ENCODE measurements at places on chromosomes 4 and X.

GRCh38 chr4:141009129-141009528, 124.1 kb downstream of the RNF150 start:
- no peak for DNase-seq

DNA sequence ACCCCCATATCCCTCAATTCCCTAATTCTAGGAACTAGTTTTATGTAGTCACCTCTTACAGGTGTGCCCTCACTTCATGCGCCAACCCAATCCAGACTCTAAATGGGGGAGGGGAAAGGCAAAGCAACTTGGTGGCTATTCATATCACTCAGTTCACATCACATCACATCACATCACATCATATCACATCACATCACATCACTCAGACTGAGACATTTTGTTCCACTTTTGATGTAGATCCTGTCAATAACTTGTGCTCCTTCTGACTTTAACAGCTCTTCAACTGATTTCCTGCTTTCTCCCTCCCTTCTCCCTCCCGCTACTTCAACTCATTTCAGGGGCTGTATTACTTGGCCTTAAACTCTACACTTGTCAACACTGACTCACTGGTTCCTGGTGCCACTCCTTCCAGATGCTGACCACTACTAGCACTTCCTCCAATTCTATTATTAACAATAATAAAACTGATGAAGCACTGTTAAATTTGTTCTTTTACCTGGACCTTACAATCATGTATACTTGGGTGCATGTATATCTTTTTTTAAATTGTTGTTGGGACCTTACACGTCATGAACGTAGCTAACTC, 29.1 kb upstream of the PLS3 start:
- peak; percentile 80 for DNase-seq

DNA sequence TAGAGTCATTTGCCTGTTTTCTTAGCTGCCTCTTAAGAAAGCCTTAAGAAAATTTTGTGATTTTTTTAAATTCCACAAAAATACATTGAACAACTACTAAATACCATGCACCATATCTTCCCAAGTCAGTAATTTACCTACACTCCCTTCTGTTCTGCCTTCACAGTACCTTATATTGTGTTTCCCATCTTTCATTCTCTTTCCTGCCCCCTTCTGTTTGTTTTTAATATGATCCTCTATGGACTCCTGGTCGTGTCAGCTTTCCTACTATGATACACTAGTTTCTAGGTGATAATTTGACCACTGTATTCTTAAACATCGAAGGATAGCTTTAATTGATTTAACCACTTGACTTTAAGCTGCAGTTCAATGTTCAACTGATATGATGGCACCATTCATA, 297.7 kb upstream of the HAND2 start:
- DNase-seq, result no peak

DNA sequence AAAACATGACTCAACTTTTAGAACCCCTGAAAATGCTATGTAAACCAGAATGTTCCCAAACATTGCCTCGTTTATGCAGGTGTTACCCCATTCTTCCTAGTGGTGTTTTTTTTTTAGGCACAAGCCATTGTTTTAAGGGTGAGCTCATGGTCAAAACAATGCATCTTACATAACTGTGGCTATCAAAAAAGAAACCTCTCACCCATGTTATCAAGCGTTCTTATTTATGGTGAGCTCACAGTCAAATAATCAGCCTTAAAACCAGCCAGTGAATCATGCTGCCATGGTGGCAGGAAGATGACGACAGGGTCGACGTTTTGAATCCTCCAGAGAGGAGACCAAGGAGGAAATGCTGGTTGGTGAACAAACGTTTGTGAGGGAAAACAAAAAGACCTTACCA, 195.2 kb downstream of the KDR start:
- peak; percentile 19 for DNase-seq

- peak; percentile 20 for DNase-seq
These were observed 28.4 kb downstream of the GAGE1 start for GRCh38 chrX:49627086-49627777.

DNA sequence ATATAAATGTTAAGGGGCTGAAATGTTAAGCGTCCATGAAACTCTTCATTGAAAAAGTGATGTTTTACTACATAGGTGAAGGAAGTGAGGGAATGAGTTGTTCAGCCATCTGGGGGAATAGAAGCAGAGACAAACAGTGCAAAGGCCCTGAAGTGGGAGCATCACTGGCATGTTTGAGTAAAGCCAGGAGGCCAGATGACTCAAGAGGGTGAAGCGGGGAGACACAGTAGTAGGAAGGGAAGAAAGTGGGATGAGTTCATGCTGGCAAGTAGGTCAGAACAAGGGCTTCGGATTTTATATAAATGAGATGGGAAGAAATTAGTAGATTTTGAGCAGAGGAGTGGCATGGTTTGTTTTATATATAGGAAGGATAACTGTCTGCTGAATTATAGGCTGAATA, 112.5 kb upstream of the MAP9 start:
- no peak for DNase-seq

DNA sequence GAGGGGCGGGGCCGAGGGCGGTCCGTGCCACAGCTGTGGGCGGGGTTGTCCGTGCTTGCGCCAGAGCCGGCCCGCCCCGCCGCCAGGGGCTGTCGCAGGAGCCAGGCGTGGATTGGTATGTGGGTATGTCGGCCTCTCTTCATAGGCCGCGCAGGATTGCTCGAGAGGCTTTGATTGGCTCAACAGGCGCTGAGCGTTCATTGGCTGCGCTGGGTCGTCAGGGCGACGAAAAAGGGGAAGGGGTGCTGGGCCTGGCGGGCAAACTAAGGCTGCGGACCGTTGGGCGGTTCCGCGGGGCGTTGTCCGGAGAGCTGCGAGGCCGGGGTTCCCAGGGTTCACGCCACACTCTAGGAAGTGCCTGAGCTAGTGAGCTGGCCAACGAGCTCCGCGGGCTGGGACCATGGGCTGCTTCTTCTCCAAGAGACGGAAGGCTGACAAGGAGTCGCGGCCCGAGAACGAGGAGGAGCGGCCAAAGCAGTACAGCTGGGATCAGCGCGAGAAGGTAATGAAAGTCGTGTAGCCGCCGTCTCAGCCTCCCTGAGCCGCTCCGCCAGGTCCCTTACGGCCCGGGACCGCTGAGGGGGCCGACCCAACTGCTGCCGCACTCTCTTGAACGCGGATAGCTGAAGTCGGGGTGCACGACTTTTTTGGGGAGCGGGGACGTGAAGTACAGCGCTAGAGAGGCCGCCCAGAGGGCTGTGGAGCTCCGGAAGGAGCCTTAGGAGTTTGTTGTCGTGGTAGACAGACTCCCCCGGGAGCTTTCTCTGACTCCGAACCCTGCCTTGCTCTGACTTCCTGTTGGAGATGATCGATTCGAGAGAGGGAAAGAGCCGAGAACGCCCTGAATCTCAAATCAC, at the start of gene RP2:
TSS of gene RP2 (plus strand) at position 343 of the 857 bp plus-strand sequence. CDS start at position 401, 58 bp downstream.
- peak; percentile 94 for DNase-seq

All from PC-3 (cell line).